Cortex of kidney (tissue), 1 donor: ENCODE measurements at places on chromosomes 16 and 17.

- no peak for DNase-seq
Measured at GRCh38 chr16:23374721-23375510, 72.8 kb downstream of the SCNN1B start.

- DNase-seq: no peak
Measured at GRCh38 chr17:13705221-13705620, 103.5 kb upstream of the HS3ST3A1 start.

DNA sequence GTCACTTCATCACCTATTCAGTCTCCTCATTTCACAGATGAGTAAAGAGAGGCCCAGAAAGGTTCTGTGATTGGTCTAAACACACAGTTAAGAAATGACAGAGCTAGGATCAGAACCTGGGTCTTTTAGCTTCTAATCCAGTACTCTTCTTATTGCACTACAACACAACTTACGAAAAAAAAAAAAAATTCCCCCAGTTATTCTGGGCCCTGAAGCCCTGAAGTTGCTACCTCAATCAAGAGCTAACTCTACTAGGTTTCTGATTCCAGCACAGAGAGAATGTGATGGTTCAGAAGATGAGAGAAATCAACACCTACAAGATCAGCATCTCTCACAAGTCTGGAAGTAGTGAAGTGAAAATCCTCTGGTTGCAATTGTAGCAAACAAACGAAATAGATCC, 37.3 kb downstream of the GRB7 start:
- no peak for DNase-seq

DNA sequence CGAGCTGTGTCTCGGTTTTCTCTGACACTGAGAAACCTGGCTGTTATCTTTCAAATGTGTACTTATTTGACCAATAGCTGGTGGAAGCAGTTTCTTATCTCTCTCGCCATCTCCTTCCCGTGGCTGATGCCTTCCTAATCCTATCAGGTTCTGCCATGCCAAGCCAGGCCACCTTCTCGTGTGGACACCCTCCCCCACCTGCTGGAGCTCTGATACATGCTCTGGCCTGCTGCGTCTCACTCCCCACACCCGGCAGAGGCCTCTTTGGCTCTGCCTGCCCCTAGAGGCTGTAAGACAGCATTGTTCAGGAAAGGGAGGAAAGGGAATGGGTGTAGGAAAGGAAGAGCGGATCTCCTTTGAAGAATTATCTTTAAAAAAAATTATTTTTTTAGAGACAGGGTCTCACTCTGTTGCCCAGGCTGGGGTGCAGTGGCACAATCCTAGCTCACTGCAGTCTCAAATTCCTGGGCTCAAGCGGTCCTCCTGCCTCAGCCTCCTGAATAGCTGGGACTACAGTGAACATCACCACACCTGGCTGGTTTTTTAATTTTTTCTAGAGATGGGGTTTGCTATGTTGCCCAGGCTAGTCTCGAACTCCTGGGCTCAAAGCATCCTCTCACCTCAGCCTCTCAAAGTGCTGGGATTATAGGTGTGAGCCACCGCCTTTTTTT, 7.5 kb upstream of the ARMC5 start:
- DNase-seq: no peak

- DNase-seq: no peak
Measured at GRCh38 chr17:59349178-59349577, 17.7 kb downstream of the YPEL2 start.

DNA sequence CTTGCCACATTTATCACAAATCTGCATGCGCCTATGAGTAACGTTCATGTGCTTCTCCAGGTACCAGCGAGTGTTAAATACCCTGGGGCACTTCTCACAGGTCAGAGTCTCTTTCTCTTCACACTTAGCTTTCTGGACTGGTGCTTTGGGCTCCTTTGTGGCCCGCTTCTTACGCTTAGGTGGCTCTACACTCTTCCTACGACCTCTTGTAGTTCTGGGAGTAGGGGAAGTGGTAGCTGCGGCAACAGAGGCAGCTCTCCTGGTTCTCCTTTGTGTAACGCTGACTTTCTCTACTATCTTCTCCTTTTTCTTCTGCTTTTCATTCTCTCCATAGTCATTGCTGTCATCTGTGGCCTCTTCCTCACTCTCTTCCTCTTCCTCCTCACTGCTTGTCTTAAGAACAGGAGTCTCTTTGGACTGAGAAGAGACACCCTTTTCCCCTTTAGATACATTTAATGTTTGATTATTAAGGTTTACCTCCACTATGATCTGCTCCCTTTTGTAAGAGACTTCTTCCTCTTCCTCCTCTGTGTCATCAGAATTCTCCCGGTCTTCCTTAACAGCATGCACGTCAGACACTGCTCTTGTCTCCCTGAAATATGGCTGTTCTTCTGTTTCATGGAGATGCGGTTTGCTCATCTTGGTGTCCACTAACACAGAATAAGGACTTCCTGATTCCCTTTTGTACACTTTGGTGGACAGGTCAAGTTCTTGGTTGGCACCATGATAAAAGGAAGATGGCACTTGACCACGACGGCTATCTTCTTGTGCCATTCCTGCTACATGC, 45.0 kb downstream of the ZNF652 start:
- DNase-seq: no peak

DNA sequence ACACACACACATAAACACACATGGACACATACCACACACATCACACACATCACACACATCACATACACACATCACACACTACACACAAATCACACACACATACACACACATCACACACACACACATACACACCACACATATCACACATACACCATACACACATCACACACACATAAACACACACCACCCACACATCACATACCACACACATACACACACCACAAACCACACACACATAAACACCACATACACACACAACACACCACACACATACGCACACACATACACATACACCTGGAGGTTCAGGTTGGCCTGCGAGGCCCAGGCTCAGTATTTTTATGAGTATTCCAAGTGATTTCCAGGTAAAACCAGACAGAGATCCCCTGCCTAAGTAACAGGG, 279.5 kb downstream of the FOXL1 start:
- no peak for DNase-seq

DNA sequence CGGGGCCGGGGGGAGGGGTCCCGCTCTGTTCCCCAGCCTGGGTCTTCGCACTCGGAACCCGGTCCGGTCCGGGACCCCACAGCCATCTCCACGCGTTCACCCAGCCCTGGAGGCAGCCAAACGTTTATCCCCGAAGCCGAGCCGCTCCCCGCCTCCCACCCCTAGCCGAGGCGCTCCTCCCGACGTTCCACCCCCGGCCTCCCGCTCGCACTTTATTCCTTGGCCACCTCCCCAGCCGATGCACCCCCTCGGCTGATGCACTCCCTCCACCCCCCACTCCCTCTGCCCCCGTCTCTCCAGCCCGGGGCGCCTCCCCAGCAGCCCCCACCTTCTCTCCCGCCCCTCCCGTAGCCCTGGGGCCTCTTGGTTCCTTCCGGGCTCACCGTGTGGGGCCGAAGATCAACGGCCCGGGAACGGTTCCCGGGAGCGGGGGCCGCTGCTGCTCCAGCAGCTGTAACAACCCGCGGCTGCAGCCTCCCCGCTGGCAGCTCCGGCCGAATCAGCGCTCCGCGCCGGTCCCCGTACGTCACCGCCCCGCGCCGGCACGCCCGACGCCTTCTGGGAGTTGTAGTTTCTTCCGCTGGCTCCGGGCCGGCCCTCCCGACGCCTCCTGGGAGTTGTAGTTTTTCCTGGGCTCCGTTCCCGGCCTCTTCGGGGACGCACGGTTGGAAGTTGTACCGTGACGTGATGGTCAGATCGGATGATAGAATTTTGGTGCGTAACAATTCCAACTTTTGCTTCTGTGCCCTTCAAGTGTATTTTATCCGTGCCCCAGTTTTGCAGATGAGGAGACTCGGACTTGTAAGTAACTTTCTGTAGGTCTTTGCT, at the start of the genes LRRC3C and ORMDL3:
TSS of gene LRRC3C (plus strand) at position 632 of the 828 bp plus-strand sequence. CDS start 13,792 bp downstream, outside the sequence.
TSS of gene ORMDL3 (minus strand) at position 501 of the 828 bp plus-strand sequence. CDS start 3,398 bp downstream, outside the sequence.
- DNase-seq: peak; percentile 79
